Stimulated activated CD8-positive, alpha-beta memory T cell treated with anti-CD3 and anti-CD28 coated beads, Interleukin-4, amount 100 ng/mL, for 4 hours (primary cell): ENCODE measurements at places on chromosomes 5 and 9.

DNA sequence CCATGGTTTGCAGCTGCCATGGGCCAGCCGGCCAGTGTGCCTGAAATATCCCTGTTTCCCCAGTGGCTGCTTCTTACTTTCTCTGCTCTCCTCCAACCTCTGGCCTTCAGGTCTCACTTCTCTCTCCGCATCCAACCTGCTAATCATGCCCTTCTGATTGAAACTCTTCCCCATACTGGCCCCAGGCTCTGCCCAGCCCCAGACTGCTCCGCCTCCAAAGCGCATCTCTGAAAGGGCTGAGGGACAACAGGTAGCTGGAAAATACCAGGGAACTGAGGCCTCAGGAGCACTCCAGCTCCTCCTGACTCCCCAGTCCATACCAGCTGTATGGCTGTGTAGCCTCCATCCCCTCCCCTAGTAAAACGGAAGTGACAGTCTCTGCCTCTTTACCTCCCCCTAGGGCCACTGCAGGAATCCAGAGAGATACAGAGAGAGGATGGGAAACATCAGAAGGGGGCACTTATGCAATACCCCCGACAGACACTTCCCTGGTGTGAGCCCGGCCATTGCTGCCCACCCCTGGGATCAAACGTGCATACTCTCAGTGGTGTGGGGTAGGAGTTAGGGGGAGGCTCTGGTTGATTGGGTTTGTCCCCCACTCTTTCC is 34.2 kb downstream of the PAX5 start:
- no peak for DNase-seq

- DNase-seq: no peak
These were observed 216 bp downstream of the ZMYND19 start for GRCh38 chr9:137590123-137590468.

DNA sequence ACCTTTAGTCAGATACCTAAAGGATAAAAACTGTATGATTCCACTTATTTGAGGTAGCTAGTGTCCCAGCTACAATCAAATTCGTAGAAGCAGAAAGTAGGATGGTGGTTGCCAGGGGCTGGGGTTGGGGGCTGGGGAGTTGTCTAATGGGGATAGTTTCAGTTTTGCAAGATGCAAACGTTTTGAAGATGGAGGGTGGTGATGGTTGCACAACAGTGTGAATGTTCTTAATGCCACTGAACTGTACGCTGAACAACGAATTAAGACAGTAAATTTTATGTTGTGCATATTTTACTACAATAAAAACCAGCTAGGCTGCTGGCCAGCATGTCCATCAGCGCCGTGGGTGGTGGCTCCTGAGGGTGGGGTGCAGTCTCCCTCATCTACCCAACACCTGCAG is 137.8 kb downstream of the GADD45G start:
- no peak for DNase-seq

DNA sequence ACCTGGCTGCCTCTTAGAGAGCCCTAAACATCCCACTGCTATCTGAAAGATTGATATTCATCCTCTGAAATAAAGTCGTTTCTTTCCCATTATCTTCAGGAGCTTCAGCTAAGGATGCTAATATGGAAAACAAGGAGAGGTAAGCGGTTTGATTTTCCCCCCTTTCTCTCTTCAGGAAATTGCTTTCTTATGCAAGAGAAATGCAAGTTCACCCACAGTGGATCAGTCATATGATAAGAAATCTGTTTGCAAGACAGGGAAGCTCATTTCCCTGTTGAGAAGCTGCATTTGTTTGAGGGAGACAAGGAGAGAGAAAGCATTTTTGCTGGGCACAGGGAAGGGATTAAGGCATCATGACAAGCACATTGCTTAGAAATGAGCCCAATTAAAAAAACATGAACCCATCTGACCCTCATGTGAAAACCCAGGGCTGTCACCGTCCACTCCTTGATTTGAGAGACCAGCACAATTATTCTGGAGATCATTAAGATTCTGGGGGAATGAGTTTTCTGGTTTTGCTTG is 53.7 kb upstream of the BOD1 start:
- no peak for DNase-seq

DNA sequence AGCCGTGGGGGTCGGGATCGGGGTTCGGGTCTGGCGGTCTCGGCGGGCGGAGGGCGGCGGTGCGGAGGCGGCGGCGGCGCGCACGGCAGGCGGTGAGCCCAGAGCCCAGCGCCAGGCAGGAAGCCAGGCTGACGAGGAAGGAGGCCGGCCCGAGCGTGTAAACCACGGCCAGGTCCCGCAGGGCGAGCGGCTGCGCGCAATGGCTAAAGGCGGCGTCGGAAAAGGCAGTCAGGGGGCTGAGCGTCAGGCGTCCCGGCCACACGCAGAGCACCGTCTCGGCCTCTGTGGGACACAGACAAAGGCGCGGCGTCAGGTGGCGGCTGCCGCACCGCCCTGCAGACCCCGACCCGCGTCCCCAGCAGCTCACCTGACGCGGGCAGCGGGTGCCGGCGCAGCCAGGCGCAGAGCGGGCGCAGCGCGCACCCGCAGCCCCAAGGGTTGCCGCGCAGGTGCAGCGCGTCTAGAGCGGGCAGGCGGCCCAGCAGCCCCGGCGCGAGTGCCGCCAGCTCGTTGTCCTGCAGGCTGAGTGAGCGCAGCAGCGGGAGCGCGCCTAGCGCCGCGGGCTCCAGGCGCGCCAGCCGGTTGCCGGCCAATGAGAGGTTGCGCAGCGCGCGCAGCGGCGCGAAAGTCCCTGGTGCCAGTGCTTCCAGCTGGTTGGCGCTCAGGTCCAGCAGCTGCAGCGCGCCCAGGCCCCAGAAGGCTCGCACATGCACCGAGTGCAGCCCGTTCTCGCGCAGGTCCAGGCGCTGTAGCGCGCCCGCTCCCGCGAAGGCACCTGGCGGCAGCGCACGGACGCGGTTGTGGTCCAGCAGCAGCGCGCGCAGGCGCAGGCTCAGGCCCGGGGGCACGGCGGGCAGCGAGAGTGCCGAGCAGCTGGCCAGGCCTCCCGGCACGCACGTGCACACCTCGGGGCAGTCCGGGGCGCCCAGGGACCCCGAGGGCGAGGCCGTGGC is 671 bp downstream of the LRRC26 start:
- DNase-seq: no peak

DNA sequence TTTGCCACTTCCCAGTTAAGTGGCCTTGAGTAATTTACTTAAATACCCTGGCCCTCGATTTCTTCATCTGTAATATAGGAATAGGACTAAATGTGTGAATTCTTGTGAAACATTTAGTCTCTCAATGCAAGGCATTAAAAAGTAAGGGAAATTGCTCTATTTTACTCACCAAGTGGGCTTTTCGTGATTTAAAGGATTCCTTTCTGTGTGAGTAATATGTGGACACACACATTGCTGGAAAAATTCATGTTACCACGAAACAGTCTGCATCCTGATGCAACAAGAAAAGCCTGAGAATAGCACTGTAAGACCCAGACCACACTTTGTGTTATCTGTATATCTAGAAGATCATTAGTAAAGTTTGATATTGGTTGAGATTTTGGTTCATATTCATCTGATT is 1243.0 kb upstream of the CDH9 start:
- no peak for DNase-seq

GRCh38 chr5:124683917-124684555 is 62.4 kb downstream of the ZNF608 start:
- no peak for DNase-seq

DNA sequence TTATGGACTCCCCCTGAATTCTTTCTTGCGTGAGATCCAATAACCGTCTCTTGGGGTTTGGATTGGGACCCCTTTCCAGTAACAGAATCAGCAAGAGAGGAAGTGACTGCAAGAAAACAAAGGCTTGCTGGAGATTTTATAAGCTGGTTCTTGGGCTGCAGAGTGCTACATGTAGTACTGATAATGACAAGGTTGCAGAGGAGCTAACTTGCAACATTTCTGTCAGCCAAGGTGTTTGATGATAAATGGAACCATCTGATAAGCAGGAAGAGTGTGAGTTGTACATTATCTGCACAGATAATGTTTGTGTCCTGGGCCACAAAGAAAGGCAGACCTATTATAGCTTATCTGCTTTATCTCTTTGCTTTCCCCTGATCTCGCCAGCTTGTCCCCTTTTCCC is 37.1 kb downstream of the DNAJB5 start:
- no peak for DNase-seq

DNA sequence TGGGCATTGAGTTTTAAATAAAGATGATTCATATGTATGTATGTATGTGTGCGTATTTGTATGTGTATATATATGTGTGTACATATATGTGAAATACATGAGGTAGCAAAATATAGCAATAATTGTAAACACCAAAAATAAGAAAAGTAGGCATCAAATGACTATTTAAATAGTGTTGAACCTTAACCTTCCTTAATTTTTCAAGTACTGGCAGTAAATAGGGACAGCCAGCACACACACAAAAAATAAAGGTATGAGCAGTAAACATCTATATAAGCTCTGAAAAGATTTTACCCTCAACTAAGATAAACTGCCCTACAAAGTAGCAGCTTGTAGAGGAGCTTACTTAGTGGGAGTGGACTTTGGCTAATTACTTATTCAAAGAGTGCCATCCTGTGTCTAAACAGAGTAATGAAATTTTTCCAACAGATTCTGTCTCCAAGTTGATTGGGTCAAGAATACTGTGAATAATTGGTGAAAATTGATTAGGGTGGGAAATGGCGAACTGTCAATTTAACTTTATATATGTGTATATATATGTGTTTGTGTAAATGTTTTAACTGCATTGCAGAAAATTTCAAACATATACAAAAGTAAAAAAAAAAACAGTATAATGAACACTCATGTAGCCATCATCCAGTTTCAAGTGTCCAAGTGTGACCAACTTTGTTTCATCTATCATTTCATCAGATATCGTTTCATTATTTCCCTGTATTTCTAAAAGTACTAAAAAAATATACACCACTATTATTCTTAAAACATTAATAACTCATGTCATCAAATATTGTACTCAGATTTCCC is 2.0 kb upstream of the ADAMTS6 start:
- DNase-seq: no peak

- DNase-seq: no peak
These were observed 311.1 kb downstream of the RFX3 start for GRCh38 chr9:3214741-3215140.

DNA sequence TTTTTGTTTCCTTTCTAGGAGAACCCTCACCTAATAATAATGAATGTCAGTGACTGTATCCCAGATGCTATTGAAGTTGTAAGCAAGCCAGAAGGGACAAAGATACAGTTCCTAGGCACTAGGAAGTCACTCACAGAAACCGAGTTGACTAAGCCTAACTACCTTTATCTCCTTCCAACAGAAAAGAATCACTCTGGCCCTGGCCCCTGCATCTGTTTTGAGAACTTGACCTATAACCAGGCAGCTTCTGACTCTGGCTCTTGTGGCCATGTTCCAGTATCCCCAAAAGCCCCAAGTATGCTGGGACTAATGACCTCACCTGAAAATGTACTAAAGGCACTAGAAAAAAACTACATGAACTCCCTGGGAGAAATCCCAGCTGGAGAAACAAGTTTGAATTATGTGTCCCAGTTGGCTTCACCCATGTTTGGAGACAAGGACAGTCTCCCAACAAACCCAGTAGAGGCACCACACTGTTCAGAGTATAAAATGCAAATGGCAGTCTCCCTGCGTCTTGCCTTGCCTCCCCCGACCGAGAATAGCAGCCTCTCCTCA is 87.1 kb downstream of the OSMR start:
- no peak for DNase-seq

DNA sequence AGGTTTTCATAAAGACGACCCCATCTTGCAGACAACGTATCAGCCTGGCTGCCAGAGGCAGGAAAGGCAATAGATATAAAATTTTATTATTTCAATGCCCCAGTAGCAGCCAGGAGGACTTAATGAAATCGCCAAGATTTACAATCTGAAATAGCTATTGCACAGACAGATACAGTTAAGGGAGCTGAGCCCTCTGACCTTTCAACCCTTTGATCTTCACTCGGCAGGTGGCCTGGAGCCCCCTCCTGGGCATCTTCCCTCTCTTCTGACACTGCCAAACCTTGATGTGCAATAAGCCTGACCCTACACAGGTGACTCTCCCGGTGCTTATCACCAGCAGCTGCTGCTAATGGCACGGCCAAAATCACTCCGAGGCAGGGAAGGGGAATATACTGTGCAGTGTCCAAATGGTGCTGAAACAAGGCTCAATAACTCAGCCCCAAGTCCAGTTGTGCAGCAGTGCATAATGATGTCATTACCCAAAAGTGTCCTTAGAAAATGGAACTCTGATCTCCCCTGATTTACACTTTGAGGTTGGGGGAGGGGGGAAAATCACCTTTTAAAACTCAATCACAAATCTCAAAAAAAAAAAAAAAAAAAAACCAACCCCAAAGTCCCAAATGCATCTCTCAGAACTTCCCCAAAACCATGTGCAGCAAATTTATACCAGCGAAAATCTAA is 242.0 kb downstream of the CRB2 start:
- no peak for DNase-seq

- no peak for DNase-seq
These were observed 288.1 kb downstream of the HCN1 start for GRCh38 chr5:45408067-45408466.

GRCh38 chr9:91723420-91724067 is 226.5 kb downstream of the ROR2 start:
- DNase-seq: no peak

DNA sequence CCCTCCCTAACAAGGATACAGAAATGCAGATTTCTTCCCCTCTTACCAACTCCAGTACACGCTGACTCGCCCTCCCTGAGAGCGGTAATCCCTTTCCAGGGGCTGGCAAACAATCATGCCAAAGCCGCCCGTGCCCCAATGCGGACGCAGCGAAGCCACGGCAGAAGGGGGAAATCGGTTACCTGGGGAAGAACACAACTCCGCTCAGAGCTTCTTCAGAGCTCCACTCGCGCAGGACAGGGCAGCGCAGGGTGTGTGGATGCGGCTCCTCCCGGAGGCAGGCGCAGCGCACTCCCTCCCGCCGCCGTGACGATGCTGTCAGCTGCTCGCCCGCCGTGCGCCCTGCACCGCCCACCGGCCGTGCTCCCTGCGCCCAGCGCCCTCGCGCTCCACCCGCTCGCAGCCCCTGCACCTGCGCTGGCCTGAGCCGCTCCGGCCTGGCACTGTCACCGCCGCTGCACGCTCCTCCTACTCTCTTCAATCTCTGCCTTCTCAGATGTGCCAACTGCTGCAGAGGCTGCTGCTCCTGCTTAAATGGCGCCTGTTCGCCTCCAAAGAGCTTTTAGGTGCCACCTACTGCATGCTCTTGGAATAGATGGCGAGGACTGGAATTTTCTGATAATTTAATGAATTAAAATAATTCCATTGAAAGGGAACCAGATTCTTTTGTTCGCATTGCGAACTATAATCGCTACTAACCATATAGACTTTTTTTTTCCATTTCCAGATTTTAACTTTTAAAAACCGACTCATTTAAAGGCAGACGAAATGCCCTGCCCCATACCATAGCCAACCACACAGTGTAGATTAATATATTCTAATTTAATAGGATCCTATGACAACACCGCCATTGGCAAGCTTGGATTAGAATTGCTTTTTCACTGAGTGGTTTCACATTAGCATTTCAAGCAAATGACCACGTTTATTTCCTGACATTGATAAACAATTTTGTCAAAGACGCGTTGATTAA is at the start of gene DIRAS2:
Gene DIRAS2, minus strand, starts transcription at position 255 of the 970 bp plus-strand sequence. CDS start 28,997 bp downstream, outside the sequence.
- DNase-seq: no peak

DNA sequence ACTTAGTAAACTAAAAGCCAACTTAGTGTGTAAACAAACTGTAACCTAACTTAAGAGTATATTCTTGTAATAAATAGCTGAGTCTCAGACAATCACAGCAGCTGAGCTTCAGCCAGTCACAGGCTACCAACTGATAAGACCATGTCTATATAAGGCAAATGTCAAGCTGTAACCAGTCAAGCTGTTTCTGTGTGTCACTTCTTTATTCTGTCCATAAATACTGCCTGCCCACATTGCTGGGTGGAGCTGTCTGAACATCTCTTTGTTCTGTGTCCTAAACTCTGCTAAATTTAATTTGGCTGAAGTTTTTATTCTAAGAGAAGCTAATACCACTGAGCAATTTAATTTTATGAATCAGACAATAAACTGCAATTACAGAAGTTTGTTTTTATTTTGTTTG is 412.1 kb upstream of the CDH10 start:
- DNase-seq: no peak
